CD4-positive, alpha-beta T cell treated with Interleukin-2 at 100 ng/mL for 4 hours (primary cell): ENCODE measurements at places on chromosomes 6 and 20.

DNA sequence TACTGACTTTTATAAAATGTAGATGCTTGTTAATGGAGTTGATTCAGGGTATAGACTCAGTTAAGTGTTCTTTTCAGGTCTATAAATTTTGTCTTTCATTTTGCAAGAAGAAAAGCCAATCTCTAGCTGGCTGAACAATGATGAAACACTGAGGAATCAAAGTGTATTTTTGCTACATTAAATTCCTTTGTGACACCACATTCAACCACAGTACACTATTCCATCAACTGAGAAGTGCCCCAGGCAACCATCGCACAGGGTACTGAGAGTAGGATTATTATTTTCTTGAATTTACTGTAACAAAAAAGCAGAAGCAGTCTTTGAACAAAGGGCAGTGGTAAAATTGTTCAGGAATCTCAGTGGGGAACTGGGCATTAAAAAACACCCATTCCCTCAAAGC, 83.6 kb downstream of the PREP start:
- DNase-seq: no peak

DNA sequence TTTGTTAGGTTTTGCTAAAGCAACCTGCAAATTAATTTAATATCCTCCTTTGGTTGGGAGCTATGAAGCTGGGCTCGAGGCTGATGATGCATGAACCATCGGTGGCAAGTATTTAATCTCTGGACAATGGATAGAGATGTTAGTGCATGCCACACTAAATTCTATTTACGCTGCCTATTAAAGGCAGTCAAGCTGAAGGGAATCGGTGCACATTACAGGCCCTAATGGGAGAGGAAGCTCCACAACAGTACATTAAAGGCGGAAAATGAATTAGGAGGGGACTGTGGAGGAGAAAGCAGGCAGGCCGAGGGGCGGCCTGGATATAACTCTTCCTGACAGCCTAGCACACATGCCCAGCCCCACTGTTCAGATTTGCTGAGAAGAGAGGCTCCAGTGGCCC, 132.4 kb upstream of the MAFB start:
- DNase-seq: no peak

GRCh38 chr6:36542041-36542440, 5.2 kb downstream of the STK38 start:
- DNase-seq: no peak

DNA sequence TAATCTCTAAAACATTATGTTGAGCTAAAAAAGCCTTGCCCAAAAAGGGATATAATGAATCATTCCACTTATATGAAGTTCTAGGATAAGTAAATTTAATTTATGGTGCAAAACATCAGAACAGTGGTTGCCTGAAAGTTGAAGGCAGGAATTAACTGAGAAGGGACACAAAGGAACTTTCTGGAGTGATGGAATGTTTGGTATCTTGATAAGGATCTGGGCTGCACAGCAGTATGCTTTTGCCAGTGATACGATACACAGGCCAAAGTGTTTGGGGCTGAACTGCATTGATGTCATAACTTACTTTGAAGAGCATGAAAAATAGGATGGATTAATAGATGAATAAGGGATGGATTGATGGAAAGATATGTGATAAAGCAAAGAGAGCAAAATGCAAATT, 146.1 kb upstream of the LRFN2 start:
- DNase-seq: no peak

GRCh38 chr20:59888050-59888449, 45.4 kb downstream of the SYCP2 start:
- DNase-seq: no peak

- DNase-seq: no peak
Observed at GRCh38 chr6:119626884-119627619, 277.5 kb upstream of the MAN1A1 start.

GRCh38 chr6:125099211-125100073, 54.1 kb upstream of the TPD52L1 start:
- peak; percentile 6 for DNase-seq

DNA sequence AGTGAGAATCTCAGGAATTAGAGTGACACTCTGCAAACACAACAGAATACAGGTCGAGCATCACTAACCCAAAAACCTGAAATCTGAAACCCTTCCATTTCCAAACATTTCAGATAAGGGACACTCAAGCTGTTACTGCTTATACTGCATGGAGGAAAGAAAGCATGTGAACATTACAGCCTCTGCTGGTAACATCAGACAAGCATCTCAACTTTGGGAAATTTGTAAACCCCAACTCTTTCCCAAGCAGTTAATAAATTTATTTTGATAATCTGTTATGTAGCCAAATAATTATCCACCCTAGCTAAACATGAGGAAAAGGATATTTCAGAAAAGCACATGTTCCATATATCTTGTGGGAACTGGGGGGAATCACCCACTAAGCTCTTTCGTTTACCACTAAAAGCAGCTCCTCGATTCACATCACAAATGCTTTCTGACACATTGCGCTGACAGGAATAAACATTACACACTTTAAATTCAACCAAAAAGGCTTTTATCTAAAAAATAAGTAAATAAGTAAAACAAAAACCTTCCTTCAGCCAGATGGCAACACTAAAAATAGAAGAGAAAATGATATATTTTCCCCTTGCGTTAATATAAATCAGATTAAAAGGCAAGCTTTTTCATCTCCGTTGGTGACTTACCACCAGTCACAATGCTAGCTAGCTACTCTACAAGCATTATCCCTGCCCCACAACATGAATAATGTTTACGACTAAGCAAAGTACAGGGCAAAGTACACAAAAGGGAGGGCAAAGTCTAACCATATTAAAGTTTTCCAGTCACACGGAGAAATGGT, 120.8 kb downstream of the MAP7 start:
- DNase-seq: no peak

- DNase-seq: no peak
Observed at GRCh38 chr20:20491110-20491783, 123.3 kb downstream of the INSM1 start.

GRCh38 chr20:33664762-33665144, 2.0 kb upstream of the ACTL10 start:
- DNase-seq: no peak

GRCh38 chr6:2552526-2553154, 198.1 kb downstream of the MYLK4 start:
- no peak for DNase-seq

DNA sequence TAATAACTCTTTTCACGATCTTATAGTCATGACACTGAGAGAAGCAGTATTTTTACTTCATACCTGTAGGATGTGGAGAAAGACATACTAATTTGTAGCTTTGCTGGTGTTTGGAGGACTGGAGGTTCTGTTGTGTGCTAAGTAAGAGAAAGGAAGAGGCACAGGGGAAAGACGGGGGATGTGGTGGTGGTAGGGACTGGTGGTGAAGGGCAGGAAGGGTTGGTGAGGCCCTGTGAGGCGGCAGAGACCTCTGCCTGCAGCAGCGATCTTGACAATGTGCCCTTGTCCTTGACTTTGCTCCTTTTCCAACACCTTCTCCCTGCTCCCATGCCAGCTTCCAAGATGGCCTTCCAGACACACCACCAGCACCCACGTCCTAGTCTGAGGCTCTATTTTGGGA, 32.6 kb upstream of the MPC1 start:
- DNase-seq: peak; percentile 49

- no peak for DNase-seq
Observed at GRCh38 chr20:3674447-3674846, 7.4 kb downstream of the ADAM33 start.

GRCh38 chr6:168815229-168815628, 374.2 kb downstream of the SMOC2 start:
- no peak for DNase-seq

- no peak for DNase-seq
Observed at GRCh38 chr6:81969011-81969410, 216.5 kb upstream of the TENT5A start.

GRCh38 chr6:44925100-44925739, 402.9 kb upstream of the RUNX2 start:
- DNase-seq: peak; percentile 86

- no peak for DNase-seq
Observed at GRCh38 chr6:33672808-33673207, 38.7 kb downstream of the UQCC2 start.

DNA sequence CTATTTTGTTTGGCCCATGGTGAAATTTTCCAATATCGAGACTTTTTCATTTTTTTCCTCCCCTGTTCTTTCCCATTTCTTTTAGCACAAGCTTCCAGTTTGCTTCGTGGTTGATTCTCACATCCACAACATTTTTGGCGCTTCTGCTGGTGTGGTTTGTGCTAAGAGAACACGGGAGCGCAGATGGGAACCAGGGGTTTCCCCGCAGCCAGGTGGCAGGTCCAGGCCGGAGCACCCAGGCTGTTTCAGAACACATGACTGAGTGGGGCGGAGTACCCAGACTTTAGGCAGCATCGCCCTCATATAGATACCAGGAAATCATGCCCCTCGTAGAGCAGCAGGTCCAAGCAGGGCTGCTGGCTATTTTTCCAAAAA, 58.0 kb downstream of the SYTL3 start:
- no peak for DNase-seq
